Lung (tissue), 17 donors: ENCODE measurements at places on chromosomes 13 and 19. TPM values are rescaled to one million over a fixed set of nuclear protein-coding genes. Genes with fewer than 3 reads are reported as not detected.

DNA sequence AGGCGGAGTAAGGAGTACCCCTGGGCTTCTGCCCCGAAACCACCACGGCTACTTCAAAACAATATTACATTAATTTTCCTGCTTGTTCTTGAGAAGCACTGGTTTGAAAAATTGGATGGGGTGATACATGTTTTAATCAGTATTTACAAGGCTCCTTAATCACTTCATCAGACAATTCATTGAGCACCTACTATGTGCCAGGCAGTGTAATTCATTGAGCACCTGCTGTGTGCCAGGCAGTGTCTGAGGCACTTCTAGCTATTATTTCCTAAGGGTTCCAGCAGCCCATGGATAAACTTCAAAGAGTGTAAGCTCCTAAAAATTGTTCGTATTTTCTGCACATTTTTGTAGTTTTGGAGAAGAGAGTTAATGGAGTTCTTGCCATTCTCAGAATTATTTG lies 1.6 kb upstream of the GAS6 start:
- DNase-seq = no peak
- H3K27me3 ChIP-seq = no peaks in the 10 kb centered on the region
- no peaks in the 10 kb centered on the region for H3K36me3 ChIP-seq
- no peak overlapping the region for H3K4me3 ChIP-seq

GRCh38 chr13:45015300-45015699 lies 26.0 kb downstream of the GPALPP1 start:
- DNase-seq = no peak
- no peaks in the 10 kb centered on the region for H3K27me3 ChIP-seq
- no peaks in the 10 kb centered on the region for H3K4me1 ChIP-seq
- no peak overlapping the region for H3K4me3 ChIP-seq
- no peak overlapping the region for H3K27ac ChIP-seq
- peaks cover 14% of the 10 kb centered on the region for H3K36me3 ChIP-seq

DNA sequence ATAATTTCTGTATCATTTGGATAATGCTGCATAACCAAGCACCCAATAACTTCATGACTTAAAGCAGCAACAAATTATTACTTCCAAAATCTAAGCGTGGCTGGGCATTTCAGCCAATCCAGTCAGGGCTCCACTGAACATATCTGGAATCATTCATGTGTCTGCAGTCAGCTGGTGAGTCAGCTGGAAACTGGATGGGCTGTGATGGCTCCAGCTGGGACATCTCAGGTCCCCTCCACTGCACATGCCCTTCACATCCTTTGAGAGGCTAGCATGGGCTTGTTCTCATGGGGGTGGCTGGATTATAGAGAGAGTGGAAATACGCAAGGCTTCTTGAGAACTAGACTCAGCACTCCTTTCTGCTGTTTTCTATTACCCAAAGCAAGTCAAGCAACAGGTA lies 961.9 kb downstream of the DIAPH3 start:
- no peak overlapping the region for H3K4me3 ChIP-seq
- no peaks in the 10 kb centered on the region for H3K4me1 ChIP-seq
- no peak overlapping the region for H3K27ac ChIP-seq
- no peaks in the 10 kb centered on the region for H3K27me3 ChIP-seq
- no peak for DNase-seq

GRCh38 chr13:55705971-55706370 lies 1434.7 kb upstream of the PRR20A start:
- DNase-seq = peak; percentile 33
- no peak overlapping the region for H3K27ac ChIP-seq
- H3K4me3 ChIP-seq = no peak overlapping the region
- H3K27me3 ChIP-seq = no peaks in the 10 kb centered on the region
- no peaks in the 10 kb centered on the region for H3K4me1 ChIP-seq

Gene PRKCSH
- 115 TPM for total RNA-seq

Gene FFAR2
- total RNA-seq = 2.6 TPM

Gene NAPSA
- total RNA-seq = 655 TPM
